Skeletal muscle cell (primary cell): ENCODE measurements at places on chromosomes 1 and 21.

DNA sequence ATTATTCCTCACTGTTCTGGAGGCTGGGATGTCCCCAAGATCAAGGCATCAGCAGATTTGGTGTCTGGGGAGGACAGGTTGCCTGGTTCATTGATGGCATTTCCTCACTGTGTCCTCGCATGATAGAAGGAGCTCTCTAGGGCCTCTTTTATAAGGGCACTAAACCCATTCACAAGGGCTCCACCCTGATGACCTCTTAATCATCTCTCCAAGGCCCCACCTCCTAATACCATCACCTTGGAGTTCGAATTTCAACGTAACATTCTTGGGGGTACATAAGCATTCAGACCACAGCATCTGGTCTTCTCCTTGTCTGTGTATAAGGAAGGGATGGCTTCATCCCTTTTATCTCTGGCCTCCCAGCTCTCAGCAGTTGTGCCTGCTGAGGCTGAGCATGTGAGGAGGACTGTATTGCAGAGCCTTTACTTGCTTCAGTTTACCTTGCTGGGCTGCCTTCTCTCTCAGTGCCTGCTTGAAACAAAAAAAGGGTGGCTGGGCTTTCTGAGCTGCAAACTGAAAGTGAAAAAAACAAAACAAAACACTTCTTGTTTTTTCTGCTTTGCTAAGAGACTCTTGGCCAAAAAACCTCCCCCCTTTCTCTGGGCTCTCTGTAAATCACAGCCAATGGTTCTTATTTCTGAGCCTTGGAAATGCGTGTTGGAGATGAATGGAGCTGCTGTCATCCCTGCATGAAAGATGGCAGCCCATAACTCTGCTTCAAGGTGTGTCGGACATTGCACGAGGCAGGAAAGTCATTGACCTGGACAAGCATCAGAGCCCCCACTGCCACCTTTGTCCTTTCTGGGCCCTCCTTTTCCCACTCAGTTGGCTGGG is 75.8 kb downstream of the RHOU start:
- no peak for DNase-seq

- DNase-seq = no peak
Observed at GRCh38 chr1:21659924-21660326, 9.2 kb downstream of the RAP1GAP start.

DNA sequence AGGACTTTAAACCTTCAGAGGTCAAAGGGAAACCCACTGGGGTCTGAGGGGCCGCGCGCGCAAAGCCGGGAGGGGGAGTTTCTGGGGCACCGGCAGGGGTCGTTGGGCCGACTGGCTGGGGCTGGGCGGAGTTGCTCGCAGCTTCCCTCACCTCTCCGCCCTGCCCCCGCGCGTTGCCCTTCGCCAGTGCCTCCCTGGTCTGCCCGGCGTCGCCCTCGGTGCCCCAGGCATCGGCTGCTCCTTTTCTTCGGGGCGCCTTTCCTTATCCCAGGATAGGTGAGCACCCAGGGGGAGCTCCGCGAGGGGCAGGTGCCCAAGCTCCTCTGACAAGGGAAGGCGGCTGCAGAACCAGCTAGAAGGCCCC is 390 bp upstream of the NGF start:
- no peak for DNase-seq

DNA sequence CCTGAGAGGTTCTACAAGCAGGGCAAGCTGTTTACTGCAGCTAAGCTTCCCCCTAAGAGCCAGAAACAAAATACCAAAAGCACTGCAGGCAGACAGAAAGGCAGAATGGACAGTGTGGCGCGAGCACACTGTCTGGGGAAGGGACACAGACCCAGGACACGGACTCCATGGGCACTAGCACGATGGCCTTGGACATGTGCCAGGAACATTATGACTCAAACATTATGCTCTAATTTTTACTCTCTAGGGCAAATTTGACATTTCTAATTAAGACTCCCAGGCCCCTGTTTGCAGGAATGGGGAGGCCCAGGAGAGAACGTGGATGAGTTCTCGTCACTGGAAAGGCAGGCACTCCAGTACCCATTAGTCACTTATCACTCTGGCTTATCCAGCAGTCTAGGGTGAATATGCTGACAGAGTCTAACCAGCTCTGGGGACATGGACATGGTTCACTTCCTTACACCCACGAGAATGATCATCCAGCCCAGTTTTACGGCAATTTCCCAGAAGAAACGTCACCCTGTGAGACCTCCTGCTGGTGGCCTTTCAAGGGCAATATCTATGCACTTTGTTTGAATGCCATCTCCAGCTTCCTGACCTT is 45.1 kb downstream of the CAPN8 start:
- no peak for DNase-seq

DNA sequence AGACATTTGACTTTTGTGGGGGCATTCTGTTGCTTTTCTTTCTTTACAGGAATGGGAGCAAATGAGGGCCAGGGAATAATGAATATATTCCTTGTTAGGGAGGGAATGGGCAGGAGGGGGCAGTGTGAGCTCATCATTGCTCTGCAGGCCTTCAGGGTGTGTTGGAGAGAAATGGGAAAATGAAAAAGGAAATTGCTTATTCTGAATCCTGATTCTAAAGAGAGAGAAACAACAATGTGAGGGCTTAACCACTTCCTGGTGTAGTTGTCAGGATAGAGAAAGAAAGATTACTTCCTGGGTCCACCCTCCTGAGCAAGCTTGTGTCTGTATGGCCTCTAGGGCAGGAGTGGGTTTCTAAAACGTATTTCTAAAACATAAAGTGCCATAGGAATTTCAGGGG is 28.3 kb downstream of the VANGL2 start:
- DNase-seq = peak; percentile 4

DNA sequence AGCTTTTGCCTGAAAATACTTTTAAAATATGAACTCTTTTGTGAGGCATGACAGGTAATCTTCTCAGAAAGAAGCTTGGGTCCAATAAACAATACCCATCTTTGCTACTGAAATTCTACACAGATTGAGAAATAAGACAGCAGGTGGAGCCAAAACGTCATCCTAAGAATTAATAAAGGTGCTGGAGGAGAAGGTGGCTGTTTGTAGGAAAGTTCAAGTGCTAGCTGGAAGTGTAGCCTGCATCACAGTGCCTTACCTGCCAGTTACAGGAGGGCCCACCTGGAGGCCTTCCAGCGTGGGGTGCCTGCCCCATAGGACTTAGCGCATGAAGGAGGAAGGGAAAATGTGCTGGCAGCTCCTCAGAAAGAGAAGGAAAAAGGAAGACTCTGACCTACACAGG is 93.7 kb downstream of the TTC3 start:
- no peak for DNase-seq

DNA sequence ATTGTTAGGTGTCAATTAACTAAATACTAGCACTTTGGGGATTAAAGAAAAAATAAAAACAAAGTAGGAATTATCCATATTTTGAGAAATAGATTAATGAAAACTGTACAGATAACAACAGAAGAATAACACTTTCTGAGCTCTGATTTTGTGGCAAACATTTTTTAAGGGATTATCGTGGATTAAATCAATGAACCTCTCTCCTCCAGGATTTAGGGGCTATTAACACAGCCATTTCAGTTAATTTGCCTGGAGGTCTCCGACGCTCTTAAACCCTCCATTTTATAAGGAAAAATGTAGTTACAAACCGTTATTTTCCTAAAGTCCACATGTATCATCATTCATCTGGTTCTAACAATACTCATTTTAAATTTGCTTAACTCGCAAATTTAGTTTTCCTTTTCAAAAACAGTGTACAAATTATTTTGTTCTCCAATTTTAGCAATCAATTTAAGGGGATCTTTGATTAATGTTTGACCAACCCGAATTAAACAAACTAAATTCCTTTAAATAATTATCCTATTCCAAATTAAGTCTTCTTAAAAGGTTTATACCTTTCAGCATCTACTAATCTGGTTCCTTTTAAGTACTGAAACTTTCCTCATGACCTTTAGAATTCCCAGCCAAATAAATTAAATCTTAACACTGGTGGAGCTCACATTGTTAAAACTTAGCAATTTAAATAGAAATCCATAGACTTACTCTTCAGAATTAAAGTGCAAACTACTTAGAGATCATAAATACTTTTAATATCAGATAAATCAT is 30.7 kb upstream of the RNF187 start:
- no peak for DNase-seq

DNA sequence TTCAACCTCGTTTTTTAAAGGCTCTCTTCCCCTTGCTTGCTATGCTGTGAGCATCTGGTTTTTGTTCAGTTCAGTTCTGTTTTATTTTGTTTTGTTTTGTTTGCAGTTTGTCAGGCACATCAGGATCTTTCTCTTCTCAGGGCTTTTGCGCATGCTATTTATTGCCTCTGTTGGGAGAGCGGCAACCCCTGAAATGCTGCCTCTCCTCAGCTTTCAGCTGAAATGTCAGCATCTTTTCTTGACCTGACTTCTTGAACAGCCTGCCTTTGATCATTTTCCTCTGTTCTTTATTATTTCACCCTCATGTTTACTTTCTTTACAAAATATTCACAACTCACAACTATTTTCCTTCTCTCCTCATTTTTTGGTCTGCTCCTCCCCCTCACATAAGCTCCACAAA is 50.4 kb upstream of the RC3H1 start:
- no peak for DNase-seq

DNA sequence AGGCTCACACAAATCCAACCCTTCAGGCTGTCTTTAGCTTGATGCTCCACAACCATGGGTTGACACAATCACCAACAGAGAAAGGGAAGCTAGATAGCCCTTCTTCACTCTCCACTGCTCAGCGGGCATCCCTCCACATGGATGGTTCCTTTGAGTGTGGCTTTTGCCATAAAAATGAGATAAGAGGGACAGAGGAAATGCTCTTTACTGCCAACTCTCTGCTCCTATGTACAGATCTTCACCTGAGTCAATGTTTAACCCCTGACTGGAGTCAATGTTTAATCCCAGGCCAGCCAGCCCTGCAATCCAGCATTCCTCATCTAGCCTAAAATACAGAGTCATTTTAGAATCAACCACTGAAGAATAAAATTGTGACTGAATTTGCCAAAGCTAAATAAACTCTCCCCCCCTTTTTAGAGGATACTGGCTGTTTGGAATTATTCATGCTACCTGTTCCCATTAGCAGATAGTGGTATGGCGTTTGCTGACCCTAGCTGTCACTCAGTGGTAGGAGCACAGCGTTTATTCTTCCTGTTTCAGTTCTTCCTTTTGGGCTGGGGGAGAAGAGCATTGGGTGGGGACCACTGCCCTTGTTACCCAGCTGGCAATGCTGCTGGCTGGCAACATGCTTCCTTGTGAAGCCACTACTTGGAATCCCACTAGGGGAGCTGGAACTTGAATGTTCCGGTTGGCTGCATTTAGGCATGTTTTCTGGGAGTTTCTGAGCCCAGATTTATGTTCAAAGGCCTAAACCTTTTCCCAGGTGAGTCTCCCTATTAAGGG is 5.2 kb upstream of the PIGR start:
- no peak for DNase-seq

- DNase-seq = no peak
Observed at GRCh38 chr1:55170426-55170825, 44.7 kb downstream of the USP24 start.

GRCh38 chr1:219553934-219554502 is 58.9 kb downstream of the ZC3H11B start:
- no peak for DNase-seq

DNA sequence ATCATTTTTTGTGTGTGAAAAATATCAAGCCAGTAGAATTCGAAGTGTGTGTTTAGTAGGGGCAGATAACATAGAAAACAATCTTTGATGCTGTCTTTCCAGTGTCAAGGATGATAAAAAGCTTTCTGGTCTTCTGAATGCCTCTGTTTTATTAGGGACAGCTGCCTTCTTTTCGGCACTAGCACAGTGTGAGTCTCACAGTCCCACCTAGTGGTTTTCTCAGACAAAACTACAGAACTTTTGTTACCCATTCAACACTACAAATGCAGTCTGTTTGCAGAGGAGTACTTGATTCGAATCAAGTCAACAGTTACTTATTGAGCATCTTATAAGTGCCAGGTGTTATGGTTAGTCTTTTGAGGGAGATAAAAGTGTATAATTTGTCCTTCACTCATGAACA is 30.6 kb upstream of the MCOLN3 start:
- DNase-seq = no peak

DNA sequence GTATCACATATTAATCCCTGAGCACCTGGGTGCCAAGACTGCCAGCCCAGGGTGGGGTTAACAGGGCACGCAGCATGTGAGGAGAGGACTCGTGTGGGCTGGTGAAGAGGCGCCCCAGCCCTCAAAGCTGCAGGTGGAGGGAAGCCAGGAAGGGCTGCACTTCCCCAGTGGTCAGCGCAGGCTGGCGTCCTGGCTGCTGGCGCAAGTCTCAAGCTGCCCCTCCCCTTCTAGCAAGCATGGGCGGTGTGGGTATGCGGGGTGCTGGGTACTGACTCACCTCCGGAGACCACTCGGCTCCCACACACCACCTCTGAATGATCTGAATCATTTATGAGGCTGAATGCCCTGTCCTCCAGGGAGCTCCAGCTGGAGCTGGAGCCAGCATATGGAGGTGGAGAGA is 44.0 kb downstream of the EIF2D start:
- DNase-seq = no peak

GRCh38 chr1:20160034-20160433 is 20.9 kb downstream of the PLA2G2F start:
- DNase-seq = no peak

DNA sequence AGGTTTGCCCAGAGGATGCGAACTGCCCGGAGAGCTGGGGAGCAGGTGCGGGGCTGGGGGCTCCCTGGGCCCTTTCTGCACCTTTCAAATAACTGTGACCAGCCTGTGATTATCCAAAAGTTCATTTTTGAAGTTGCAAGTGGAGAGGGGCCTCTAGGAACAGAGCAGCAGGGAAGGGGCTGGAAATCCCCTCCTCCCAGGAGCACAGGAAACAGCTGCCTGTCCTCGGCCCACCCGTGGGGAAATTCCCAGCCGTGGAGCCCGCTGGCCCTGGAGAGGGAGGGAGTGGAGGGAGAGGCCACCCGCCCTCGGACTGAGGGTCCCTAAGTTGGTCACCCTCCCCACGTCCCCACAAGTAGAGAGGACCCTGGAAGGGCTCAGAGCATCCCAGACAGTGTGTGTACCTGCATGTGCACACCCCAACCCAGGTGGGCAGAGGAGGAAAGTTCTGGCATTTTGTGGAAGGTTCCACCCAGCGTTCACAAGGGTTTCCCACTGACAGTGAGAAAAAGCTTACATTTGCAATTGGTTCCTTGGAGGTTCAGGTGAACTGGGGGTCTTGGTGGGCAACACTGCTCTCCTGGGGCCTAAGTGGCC is 1.2 kb upstream of the TNFRSF4 start:
- DNase-seq = no peak

DNA sequence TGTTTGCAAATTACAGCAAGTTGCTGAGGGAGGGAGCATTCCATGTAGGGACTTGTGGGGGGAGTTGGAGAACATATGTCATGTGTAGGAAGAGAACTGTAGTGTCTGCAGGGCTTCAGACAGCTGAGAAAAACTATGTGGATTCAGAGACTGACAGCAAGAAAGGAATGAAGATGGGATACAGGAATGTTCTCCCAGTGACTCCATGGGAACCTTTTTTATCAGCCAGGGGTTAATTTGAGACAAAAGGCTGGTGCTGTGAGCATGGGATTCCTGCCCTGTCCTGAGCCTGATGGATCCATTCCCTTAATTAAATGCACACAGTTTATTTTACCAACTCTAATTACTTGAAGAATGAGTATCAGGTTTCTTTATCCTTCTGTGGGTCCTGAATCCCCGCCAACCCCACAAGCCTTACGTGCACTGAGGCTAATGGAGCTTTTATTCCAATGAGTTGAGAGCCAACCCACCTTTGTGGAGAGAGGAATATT is 26.5 kb upstream of the PLXNA2 start:
- no peak for DNase-seq

- no peak for DNase-seq
Observed at GRCh38 chr1:48506870-48507269, 34.9 kb upstream of the SPATA6 start.
